ENCODE measurements at places on chromosomes 3 and 15.

GRCh38 chr3:113070681-113071113, 79.9 kb downstream of the GTPBP8 start:
- DNase-seq, result no peak

- DNase-seq, result no peak
Measured at GRCh38 chr3:116815321-116815720, 105.7 kb downstream of the TUSC7 start.

GRCh38 chr3:195697582-195698324, 23.0 kb upstream of the MUC20 start:
- peak; percentile 59 for DNase-seq

GRCh38 chr15:59447367-59447766, 9.4 kb downstream of the FAM81A start:
- DNase-seq, result peak; percentile 35

GRCh38 chr15:94237903-94238302, 6.5 kb downstream of the MCTP2 start:
- no peak for DNase-seq

DNA sequence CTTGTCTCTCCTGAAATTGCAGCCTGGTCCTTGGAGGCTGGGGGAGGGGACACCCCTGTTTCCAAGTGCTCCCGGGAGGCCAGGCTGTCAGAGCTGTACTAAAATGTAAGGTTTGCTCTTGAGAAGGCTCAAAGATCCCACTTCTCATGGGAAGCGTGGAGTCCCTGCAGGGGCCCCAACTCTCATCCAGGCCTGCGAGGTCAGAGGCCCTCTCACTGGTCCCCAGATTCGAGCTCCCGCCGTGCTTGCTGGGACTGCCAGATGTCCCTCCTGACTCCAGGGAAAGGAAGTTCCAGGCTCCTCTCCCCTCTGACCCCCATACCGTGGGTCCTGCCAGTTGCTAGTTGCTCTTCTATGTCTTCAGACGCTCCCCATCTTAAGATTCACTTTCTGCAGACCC, 14.5 kb upstream of the ANPEP start:
- DNase-seq, result no peak
